ENCODE measurements at places on chromosomes 12 and 14.

- peak; percentile 39 for DNase-seq
Measured at GRCh38 chr12:49369411-49370145, 2.3 kb downstream of the SPATS2 start.

DNA sequence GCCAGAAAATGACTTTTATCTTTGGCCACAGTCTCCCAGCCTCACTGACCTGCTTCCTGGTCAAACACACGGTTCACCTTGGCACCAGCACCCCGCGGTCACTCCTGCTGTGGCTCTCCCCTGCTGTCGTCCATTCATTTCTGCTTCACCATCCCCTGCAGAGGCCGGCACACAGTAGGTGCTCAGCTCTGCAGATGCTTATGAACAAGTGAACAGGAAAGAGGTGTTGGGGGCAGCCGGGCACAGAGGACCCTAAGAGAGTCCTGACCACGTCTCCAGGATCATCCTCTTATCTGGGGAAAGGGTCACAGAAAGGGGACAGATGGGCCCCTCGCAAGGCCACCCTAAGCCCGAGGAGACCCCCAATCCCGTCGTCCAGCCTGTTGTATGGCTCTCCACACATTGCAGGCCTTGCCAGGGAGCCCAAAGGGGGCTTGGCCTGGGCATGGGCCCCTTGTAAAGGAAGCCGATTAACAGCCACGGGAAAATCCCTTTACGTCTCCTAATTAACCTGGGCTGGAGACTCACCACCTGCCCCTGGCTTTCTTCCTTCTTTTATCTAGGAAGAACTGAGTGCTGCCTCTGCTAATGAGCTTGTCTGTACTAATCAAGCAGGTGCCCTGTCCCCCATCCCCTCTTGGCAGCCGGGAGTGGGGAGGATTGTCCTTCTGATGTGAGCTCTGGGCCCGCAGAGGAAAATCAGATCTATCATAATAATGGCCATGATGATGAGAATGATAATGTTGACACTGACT lies 119.2 kb downstream of the AACS start:
- DNase-seq: no peak

DNA sequence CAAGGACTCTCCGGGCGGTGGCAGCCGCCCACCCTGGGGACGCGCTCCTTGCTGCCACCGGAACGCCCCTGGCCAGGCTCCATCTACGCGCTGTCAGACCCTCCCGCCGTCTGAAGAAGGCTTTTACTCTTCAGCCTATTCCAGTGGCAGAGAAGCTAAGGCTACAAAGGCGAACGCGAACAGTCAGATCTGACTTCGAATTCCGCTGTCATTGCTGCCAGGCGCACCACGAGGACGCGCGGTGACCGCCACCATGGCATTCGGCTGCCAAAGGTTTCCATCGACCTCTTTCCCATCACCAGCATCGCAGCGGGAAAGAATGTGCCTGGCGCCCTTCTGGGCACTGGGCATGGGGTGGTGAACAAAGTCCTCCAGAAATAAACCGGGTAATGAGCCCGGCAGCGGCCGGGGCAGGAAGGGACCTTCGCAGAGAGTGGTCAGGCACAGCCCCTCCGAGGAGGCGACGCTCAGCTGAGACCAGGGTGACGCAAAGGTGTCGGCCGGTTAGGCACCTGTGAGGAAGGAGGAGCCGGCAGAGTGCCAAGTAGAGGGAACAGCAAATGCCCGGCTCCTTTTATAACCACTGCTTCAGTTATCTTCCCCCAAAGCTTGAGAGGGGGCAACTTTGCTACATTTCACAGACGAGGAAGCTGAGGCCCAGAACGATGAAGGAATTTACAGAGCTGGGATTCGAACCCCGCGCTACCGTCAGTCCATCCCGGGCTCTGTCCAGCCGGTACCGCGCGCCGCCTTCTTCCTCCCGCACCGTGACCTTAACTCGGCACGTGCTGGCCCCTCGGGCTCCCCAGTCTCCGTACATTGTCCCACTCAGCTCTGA lies 1.9 kb upstream of the RFX4 start:
- DNase-seq: no peak

DNA sequence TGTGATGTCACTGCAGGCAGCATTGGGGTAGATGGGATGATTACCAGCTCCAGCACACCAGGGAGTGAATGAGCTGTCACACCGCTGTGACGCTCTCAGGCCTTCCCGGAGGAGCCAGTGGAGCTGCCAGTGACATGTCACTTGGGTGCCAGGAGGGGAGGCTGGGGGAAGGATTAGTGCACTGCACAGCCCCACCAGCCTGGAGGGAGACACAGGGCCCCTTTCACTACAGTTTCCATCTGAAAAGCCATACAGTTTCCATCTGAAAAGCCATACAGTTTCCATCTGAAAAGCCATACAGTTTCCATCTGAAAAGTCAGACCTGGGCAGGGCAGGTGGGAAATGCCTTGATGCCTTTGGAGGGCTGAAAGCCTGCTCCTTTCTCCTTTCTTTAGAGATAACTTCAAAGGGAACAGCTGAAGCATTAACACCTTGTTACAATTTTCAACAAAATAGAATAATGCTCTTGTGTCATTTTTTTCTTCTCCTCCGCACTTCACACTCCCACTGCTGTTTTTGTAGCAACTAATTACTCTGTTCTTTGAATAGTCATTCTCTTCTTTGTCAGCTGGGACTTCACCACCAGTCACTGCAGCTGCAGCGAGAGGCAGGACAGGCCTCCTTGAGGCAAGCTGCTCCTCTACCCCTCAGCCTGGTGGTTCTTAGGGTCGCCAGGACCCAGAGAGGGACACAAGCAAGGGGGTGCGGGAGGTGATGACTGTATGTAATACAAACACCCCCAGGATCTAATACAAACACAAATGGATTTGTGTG lies 256.9 kb upstream of the RGS6 start:
- peak; percentile 69 for DNase-seq

DNA sequence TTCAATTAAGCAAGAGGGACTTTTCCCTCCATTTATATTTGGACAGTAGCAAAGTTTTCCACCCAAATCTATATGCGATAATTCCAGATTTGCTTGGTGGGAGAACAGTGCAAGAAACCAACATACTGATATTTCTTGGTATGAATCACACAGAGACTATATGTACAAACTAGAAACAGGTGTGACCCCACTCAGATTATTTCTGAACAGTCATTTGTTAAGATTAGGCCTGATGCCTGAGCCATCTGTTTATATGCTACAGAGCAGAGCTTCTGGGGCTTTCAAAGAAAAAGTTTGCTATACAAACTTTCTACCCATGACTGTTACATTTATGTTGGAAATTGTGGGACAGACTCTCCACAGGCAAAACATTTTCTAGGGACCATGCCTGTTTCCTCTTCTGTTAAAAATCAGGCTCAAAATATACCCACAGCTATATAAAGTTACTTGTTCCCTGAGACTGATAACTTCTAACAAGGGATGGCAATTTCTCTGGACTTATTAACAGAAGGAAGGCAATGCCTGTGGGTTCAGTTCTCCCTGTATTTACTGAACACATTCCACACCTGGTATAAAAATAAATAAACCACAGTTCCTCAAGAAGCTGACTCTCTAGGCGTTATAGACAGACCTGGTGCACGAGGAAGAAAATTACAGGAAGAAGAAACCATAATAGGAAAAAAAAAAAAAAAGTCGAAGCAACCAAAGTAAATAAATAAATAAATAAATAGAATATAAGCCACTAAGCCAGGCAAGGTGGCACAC lies 8.0 kb downstream of the PTPN21 start:
- DNase-seq: no peak

DNA sequence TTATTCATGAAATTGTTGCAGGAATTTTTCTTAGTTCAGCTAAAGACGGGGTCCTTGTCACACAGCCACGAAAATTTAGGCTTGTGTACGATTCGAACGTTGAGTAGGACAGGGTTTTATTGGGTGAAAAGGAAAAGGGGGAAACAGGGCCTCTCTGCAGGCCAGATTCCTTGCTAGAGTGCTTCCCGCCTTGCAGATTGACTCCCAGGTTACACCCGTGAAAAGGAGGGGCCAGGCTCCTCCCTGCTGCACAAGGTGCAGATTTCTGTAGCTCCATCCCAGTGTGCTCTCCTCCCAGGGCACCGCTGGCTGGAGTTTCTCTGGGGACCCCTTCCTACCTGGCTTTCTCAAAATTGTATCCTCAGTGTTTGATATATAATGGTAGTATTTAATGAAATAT lies 221.5 kb downstream of the ERC1 start:
- DNase-seq: no peak

DNA sequence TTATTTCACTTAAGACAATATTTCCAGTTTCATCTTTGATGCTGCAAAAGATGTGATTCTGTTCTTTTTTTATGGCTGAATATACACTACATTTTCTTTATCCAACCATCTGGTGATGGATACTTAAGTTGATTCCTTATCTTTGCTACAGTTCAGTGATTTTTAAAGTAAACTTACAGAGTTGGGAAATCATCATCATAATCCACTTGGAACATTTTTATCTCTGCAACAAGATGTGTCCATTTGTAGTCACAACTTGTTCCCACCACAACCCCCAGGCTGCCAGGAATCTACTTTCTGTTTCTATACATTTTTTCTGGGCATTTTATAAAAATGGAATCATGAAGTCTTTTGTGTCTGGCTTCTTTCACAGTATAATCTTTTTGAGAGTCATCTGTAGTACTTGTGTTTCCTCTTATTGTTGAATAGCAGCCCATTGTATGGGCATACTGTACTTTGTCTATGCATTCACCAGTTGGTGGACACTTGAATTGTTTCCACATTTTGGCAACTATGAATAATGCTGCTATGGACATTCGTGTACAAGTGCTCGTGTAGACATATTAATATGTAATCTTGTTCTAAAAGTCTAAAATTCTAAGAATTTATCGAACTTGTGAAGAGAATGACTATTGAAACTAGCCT lies 212.5 kb upstream of the DDHD1 start:
- DNase-seq: no peak

- peak; percentile 59 for DNase-seq
Measured at GRCh38 chr12:24960222-24960855, 11.4 kb upstream of the BCAT1 start.

DNA sequence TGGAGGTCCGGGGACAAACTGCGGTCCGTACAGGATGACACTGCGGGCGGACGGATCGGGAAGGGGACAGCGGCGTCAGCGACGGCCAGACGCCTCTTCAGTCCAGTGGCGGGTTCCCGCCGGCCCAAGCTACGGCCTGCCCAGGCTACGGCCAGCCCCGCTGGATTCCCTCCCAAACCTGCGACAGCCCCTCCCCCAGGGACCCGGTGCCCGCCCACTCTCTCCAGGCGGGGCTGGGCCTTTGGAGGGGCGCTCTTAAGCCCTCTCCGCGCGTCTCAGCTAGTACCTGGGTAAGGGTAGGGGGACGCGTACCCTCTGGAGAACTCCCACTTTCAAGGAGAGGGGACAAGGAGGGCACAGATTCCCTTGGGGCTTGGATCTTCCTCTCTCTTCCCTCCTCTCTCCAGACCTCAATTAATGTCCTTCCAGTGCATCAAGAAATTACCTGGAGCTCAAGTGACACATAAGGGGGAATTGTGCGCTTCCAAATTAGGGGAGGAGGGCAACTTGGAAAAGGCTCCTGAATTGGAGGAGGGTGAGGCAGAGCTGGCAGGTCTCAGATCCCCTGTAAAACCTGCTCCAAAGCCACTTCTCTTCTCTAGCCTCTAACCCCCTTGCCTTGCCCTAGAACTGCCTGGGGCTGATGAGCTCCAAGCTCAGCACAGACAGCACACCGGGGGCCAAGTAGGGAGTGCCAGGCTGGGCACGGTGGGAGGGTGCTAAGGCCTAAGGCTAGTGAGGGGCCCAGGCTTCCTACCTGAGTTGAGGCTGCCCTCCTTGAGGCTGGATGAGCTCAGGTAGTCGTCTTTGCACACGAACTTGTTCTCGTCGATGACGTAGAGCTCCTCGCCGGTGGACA lies 3.1 kb downstream of the LHX5 start:
- DNase-seq: no peak

GRCh38 chr14:99203080-99203479 lies 68.9 kb downstream of the BCL11B start:
- no peak for DNase-seq

DNA sequence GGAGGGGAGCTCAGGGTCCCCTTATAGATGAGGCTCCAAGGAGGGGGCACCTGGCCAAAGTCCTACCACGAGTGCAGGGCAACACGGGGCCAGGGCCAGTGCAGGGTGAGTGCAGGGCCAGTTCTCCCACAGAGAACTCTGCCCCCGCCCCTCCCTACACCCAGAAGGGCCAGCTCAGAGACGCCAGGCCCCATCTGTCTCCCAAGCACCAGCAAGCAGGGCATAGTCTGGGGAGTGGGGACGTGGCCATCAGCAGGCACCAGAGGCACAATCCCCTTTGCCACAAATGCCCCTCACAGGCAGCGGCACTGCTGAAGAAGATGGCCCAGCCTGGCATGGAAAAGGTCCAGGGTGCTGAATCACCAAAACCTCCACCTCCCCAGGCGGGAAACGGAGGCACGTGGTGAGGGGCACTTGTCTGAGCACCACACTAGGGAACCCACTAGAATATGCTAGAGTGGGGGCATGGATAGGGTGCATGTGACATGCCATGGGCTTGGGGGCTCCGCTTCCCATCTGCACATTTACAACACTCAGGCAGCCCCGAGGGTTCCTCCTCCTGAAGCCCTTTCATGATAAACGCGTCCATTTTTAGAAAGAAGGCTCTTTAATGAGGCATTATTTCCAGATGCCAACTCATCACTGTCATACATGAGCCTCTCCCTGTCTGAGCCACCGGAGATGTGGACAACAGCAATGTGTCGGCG lies 17.8 kb downstream of the CCDC85C start:
- no peak for DNase-seq

Data from testis (tissue), 5 donors.